ENCODE measurements at places on chromosomes 5 and 9. TPM values are rescaled to one million over a fixed set of nuclear protein-coding genes. Genes with fewer than 3 reads are reported as not detected.
A peak's percentile ranks its signal among the peaks of the same experiment; 100 is the strongest.

Gene SNCAIP
- total RNA-seq, result 4.3 TPM

- peak overlapping the region; percentile 89 for H3K27ac ChIP-seq
- H3K4me3 ChIP-seq, result peak overlapping the region; percentile 54
- no peaks in the 10 kb centered on the region for H3K36me3 ChIP-seq
- H3K27me3 ChIP-seq, result no peaks in the 10 kb centered on the region
Observed at GRCh38 chr5:98771382-98772109, 1.9 kb upstream of the RGMB start.

GRCh38 chr5:126398791-126399190 lies 24.4 kb upstream of the GRAMD2B start:
- peaks cover 17% of the 10 kb centered on the region for H3K4me1 ChIP-seq
- DNase-seq, result no peak

DNA sequence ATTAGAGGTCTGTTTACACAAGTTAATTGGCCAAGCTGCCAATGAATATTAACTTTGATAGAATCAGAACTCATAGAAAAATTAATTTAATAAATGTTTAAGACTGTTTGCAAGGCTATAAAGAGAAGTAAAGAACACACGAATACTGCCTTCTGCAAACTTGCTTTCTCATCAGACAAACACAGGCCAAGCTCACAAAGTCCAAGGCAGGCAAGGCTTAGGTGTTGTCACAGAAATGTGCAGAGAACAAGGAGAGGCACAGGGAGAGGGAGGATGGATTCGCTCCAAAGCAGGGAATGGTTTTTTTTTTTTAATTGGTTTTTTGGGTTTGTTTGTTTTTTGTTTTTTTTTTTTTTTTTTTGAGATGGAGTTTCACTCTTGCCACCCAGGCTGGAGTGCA lies 43.4 kb downstream of the RETREG1 start:
- H3K36me3 ChIP-seq, result no peaks in the 10 kb centered on the region
- H3K27me3 ChIP-seq, result no peaks in the 10 kb centered on the region
- no peak overlapping the region for H3K27ac ChIP-seq
- peaks cover 19% of the 10 kb centered on the region for H3K4me1 ChIP-seq
- no peak for DNase-seq
- no peak overlapping the region for H3K4me3 ChIP-seq

- peak overlapping the region; percentile 95 for H3K27ac ChIP-seq
- peaks cover 53% of the 10 kb centered on the region for H3K4me1 ChIP-seq
- peak overlapping the region; percentile 93 for H3K4me3 ChIP-seq
- DNase-seq, result peak; percentile 76
- H3K27me3 ChIP-seq, result no peaks in the 10 kb centered on the region
Observed at GRCh38 chr5:139561655-139562451, 714 bp downstream of the UBE2D2 start.

DNA sequence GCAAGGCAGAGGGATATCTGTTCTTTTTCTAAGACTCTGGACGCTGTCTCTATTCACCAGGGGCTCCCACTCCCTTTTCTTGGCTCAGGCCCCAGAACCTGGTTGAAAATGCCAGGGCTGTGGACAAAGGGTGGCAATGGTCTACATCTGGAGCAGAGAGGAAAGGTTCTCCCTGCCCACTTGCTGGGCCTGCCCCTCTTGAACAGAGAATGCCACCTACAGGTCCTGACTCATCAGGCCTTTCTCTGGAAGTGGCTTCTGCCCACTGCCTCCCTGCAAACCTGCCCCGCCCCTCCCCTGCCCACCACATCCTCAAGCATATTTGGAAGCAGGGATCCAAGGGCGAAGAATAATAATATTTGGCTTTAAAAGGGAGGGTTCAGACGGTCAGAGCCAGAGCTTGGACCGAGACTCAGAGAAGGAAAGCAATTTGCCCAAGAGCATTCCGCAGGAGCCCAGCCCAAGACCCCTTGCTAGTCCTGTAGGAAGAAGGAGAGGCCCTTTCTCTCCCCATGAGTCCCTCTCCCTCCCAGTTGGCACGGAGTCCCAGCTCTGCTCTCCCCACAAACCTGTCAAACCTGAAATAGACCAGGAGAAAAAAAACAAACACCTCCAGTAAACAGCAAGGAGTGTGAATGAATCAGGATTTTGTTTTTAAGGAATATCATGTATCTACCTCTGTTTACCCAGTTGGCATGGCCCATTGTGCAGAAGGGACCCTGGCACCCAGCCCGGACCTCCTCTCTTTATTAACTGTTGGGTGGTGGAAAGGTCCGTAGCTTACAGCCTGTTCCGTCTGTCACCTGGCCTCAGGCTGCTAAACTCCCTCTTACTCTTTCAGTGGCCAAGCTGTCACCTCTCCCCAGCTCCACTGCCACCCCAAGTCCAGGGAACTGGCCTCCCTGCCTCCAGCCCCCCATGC lies 37.7 kb upstream of the STXBP1 start:
- peaks cover 48% of the 10 kb centered on the region for H3K4me1 ChIP-seq
- no peaks in the 10 kb centered on the region for H3K27me3 ChIP-seq
- H3K27ac ChIP-seq, result peak overlapping the region; percentile 93
- no peak for DNase-seq
- H3K36me3 ChIP-seq, result no peaks in the 10 kb centered on the region

- no peaks in the 10 kb centered on the region for H3K27me3 ChIP-seq
- H3K36me3 ChIP-seq, result no peaks in the 10 kb centered on the region
- no peaks in the 10 kb centered on the region for H3K4me1 ChIP-seq
Observed at GRCh38 chr9:29750062-29750461, 2176.8 kb upstream of the C9orf72 start.

DNA sequence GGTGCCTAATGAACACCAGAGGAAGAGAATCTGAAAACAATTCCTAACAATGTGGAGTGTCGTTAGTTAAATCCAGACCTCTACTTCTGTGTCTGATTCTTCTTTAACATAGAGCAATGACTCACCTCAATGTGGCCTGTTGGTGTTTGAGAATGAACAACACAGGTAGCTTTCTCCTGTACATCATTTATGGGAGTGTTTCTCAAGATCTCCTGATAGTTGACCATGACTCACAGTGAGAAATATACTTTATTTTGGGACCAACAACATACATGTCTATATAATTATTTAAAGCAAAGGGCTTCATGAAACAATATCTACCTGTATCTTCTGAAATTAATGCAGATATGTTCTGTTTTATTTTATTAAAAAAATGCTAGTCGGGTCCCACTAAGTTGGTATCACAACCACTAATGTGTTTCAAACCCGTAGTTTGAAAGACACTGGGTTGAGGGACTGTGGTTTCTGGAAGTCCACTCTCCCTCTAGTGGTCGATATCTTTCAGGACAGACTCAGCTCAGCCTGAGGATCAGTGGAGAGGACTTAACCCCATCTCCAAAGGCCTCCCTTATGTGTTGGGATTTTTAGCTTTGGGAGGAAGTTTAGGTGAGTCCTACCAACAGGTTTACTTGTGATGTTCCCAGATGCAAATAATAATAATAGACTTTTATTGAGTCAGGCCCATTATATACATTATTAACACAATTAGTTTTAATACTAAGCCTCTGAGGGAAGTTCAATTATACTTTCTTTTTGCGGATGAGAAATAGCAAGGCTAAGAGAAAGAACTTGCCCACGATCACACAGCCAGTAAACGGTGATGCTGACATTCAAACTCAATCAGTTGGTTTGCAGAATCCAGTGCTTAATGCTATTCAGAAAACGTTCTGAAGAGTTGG lies 70.0 kb upstream of the KLF9 start:
- peak overlapping the region; percentile 93 for H3K27ac ChIP-seq
- H3K27me3 ChIP-seq, result no peaks in the 10 kb centered on the region
- no peak overlapping the region for H3K4me3 ChIP-seq

DNA sequence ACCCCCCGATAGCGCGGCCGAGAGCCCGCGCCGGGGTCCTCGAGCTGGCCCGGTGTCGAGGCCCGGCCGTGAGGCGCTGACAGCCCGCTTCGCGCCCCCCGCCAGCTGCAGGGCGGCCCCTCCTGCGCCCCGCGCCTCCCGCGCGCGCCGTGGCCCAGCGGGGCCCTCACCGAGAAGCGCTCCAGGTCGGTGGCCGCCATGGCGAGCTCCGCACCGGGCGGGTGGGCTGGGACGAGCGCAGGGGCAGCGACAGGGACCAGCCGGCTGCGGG lies 166 bp downstream of the SEPTIN8 start:
- H3K4me1 ChIP-seq, result peaks cover 39% of the 10 kb centered on the region
- peak overlapping the region; percentile 81 for H3K27ac ChIP-seq
- no peak for DNase-seq
- H3K4me3 ChIP-seq, result peak overlapping the region; percentile 71
- H3K36me3 ChIP-seq, result no peaks in the 10 kb centered on the region
- H3K27me3 ChIP-seq, result no peaks in the 10 kb centered on the region

DNA sequence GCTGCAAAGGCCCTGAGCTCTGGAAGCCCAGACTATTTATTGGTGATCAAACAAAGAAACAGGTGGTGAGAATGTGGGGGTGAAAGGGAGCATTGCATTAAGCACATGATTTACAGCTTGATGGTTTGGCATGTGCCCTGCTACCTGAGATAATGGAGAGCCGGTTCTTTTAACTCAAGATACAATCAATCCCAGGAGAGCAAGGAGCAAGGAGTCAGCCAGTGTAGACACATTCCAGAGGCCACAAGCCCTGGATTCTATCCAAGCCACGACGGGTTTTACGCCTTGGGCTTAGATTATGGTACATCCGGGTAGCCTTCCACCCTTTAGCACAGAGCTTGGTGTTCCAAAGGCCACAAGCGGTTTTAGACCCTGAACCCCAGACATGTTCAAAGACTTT lies 292.2 kb downstream of the CYLC2 start:
- no peaks in the 10 kb centered on the region for H3K27me3 ChIP-seq
- no peaks in the 10 kb centered on the region for H3K4me1 ChIP-seq
- no peaks in the 10 kb centered on the region for H3K36me3 ChIP-seq
- H3K4me3 ChIP-seq, result no peak overlapping the region
- H3K27ac ChIP-seq, result no peak overlapping the region

- H3K4me3 ChIP-seq, result peak overlapping the region; percentile 16
- H3K27me3 ChIP-seq, result peaks cover 5% of the 10 kb centered on the region
- DNase-seq, result peak; percentile 86
- no peaks in the 10 kb centered on the region for H3K36me3 ChIP-seq
- H3K4me1 ChIP-seq, result peaks cover 19% of the 10 kb centered on the region
- no peak overlapping the region for H3K27ac ChIP-seq
Observed at GRCh38 chr9:136122425-136123383, 4.0 kb upstream of the TMEM250 start.

GRCh38 chr5:126754609-126755008 lies 22.3 kb upstream of the LMNB1 start:
- no peak for DNase-seq
- H3K27me3 ChIP-seq, result no peaks in the 10 kb centered on the region
- H3K4me1 ChIP-seq, result no peaks in the 10 kb centered on the region
- no peak overlapping the region for H3K27ac ChIP-seq
- H3K36me3 ChIP-seq, result no peaks in the 10 kb centered on the region
- no peak overlapping the region for H3K4me3 ChIP-seq

Measured in sigmoid colon (tissue), 7 donors.